Effector CD4-positive, alpha-beta T cell (primary cell): ENCODE measurements at places on chromosomes 4 and X.

GRCh38 chr4:15600176-15600575, 55.0 kb downstream of the FBXL5 start:
- no peak for DNase-seq

GRCh38 chr4:101347267-101347556, at the start of gene PPP3CA:
Gene PPP3CA, minus strand, starts transcription at chr4:101347526.
- DNase-seq, result no peak

DNA sequence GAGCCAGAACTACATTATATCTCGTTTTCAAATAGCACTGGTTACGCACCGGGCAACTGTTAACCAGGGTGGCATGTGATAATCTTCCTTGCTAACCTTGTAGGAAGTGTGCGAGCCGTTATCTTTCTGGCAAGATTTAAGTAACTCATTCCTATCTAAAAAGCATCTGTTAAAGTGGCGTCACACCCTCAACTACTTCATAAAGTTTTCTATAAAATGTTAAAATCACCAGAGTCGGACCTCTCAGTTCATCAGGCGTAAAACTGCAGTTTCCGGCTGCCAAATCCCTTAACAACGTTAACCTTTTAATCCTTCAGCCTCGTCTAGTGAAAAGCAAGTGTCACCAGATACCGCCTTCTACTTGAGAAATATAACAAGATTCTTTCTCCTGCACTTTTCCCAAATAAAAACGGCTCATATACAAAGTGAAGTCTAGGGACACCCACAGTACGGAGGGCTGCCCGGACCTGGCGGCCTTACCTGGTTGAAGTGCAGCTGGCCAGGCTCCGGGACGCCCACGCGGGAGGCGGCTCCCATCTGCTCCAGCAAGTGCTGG, 1.2 kb downstream of the SLC39A8 start:
- DNase-seq, result no peak

GRCh38 chr4:32337403-32337802, 1617.2 kb downstream of the PCDH7 start:
- no peak for DNase-seq

GRCh38 chrX:106168107-106168506, at the start of gene PWWP3B:
Gene PWWP3B, plus strand, starts transcription at chrX:106168305. Its CDS starts 37,128 bp downstream, at chrX:106205433.
- DNase-seq, result no peak

DNA sequence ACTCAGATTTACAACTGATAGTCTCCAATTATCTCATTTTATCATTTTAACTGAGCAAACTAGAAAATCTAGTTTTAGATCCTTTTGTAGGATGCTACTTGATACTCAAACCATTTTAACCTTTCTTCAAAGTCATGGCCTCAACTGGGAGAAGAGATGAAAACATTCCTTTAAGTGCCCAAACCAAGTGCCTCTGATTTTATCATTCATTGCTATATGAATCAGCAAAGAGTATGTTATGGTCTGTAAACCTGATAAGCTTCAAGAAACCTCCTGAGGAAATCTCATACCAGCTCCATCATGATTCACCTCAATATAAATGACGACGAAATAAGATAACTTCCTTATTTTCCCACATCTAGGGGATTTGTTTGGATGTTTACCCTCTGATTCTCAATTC, 119.9 kb downstream of the FAM13A start:
- no peak for DNase-seq
